ENCODE measurements at places on chromosomes 1 and 21.

GRCh38 chr21:41519806-41520559 is 12.0 kb upstream of the TMPRSS2 start:
- DNase-seq: no peak

GRCh38 chr1:53120659-53121058 is 21.8 kb downstream of the SLC1A7 start:
- no peak for DNase-seq

DNA sequence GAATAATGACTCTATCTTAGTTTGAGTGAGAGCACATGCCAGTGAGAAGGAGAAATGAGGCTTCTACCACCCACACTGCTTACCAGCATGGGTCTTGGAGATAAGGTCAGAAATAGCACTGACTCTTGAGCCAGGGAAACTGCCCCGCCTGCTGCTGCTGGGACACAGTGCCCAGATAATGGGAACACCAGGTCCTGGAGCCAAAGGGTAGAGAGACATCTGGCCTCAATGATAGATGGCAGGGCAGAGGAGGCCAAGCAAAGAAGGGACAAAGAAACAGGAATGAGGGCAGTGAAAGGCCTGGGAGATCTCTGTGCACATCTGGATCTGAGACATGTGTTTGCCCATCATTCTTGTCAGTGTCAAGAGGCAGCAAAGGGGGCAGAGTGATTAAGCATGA is 97.4 kb downstream of the MIS18A start:
- no peak for DNase-seq

GRCh38 chr1:211551638-211552460 is 27.1 kb downstream of the SLC30A1 start:
- peak; percentile 7 for DNase-seq

GRCh38 chr1:229248821-229249817 is 21.8 kb upstream of the RAB4A start:
- no peak for DNase-seq
